ENCODE measurements at places on chromosomes 12 and 14. TPM values are rescaled to one million over a fixed set of nuclear protein-coding genes. Genes with fewer than 3 reads are reported as not detected.

FOXA1 gene
- 0.67 TPM for total RNA-seq

RPL36AL gene
- 291 TPM for total RNA-seq

ADAM20 gene
- 1.2 TPM for total RNA-seq

PCBP2 gene
- total RNA-seq: 736 TPM

KCNC2 gene
- total RNA-seq: not detected

CMKLR1 gene
- 0.76 TPM for total RNA-seq

LRFN5 gene
- not detected for total RNA-seq

ALG10 gene
- total RNA-seq: 15.0 TPM

DDIT3 gene
- 93.5 TPM for total RNA-seq

CHST11 gene
- 49.8 TPM for total RNA-seq

KRT77 gene
- not detected for total RNA-seq

Measured in T-cell (primary cell).